CD8-positive, alpha-beta memory T cell (primary cell): ENCODE measurements at places on chromosomes 7 and 10.

DNA sequence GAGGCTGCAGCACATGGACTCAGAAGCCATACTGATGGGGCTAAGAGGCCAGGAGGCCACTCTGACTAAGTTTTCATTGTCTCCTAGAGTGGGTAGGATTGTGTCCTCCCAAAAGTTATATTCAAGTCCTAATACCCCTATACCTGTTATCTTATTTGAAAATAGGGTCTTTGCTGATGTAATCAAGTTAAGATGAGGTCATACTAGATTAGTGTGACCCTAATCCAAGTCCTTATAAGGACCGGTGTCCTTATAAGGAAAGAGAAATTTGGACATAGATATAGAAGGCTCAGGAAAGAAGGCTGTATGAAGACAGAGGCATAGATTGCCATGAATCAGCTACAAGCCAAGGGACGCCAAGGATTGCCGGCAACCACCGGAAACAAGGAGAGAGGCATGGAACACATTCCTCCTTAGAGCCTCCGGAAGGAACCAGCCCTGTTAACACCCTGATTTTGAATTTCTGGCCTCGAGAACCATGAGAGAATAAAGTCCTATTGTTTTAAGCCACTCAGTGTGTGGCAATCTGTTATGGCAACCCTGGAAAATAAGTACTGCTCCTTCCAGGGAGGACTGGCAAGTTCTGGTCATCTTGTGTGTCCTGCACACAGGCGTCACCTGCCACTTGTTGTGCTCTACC is 157.0 kb downstream of the EMX2 start:
- H3K4me1 ChIP-seq: no peaks in the 10 kb centered on the region
- no peak for DNase-seq
- H3K27me3 ChIP-seq: no peaks in the 10 kb centered on the region
- H3K27ac ChIP-seq: no peak overlapping the region
- no peaks in the 10 kb centered on the region for H3K36me3 ChIP-seq

DNA sequence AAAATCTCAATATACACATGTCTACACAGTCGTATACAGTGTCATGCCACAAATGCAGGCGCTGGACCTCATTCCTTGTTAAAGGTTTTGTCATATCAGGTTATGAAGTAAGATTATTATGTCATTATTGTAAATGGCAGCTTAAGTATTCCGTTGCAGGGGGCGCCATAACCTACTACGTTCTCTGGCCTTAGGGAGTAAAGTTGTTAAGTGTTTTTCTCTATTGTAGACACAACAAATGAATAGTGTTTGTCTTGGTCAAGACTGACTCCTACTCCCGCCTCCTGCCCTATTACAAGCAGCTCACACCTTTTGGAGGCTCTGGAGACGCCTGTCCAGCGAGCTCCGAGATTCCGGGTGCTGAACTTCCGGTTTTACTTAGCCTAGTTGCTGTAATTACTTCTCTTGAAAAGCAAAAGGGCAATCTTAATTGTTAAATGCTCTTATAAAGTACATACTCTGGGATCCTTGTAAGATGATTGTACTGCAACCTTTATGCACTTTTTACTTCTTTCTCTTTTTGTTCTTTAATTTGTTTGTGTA is 994 bp downstream of the GATAD1 start:
- no peaks in the 10 kb centered on the region for H3K36me3 ChIP-seq
- peak overlapping the region; percentile 93 for H3K27ac ChIP-seq
- peaks cover 14% of the 10 kb centered on the region for H3K4me1 ChIP-seq

GRCh38 chr7:12564996-12565764 is 5.3 kb upstream of the SCIN start:
- H3K4me1 ChIP-seq: no peaks in the 10 kb centered on the region
- DNase-seq: no peak
- H3K27me3 ChIP-seq: no peaks in the 10 kb centered on the region
- no peak overlapping the region for H3K4me3 ChIP-seq

- H3K4me1 ChIP-seq: no peaks in the 10 kb centered on the region
- H3K36me3 ChIP-seq: no peaks in the 10 kb centered on the region
- no peak overlapping the region for H3K27ac ChIP-seq
- no peak overlapping the region for H3K4me3 ChIP-seq
Measured at GRCh38 chr10:128804411-128804810, 662.6 kb upstream of the MGMT start.

DNA sequence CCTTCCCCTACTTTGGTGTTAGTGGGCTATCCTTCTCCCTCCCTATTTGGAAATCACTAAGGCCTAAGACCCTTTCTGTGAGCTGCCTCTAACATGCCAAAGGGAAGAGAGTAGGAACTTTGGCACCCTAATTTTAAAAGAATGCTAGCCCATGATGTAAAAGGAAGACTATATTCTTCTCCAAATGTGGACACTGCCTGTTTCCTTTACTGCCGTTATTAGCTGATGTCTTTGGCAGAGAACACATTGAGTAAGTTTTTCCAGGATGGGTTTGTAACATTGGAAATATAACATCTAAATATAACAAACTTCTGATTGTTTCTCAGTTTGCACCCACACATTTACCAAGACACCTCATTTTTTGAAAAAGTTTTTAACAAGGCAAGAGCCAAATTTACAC is 56.9 kb upstream of the TNKS2 start:
- H3K27ac ChIP-seq: no peak overlapping the region
- H3K27me3 ChIP-seq: peaks cover 16% of the 10 kb centered on the region
- H3K36me3 ChIP-seq: no peaks in the 10 kb centered on the region
- H3K4me1 ChIP-seq: no peaks in the 10 kb centered on the region

GRCh38 chr7:51261950-51262795 is 54.4 kb downstream of the COBL start:
- DNase-seq: no peak
- no peak overlapping the region for H3K27ac ChIP-seq
- no peak overlapping the region for H3K4me3 ChIP-seq
- no peaks in the 10 kb centered on the region for H3K4me1 ChIP-seq

DNA sequence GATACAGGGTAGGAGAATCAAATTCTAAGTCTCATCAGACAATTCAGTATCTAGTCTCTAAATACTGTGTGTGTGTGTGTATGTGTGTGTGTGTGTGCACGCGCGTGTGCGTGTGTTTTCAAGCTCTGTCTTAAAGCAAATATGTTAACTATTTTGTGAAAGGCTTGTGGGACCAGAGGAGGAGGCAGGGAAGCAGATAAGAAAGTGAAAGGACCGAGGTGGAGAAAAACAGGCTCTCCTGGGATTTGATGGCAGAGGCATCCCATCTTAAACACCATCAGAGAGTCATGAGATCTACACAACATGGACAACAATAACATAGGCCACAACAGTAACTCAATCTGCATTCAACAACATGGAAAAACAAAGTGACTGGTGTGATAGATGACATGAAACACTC is 67.1 kb downstream of the PIP4K2A start:
- H3K36me3 ChIP-seq: no peaks in the 10 kb centered on the region
- no peak overlapping the region for H3K27ac ChIP-seq
- H3K27me3 ChIP-seq: no peaks in the 10 kb centered on the region
- no peak for DNase-seq
- peaks cover 99% of the 10 kb centered on the region for H3K4me1 ChIP-seq
